ENCODE measurements at places on chromosomes 1 and 21.
A peak's percentile ranks its signal among the peaks of the same experiment; 100 is the strongest.

- DNase-seq, result peak; percentile 67
Observed at GRCh38 chr1:45205910-45206721, at the start of gene ZSWIM5. TSS of gene ZSWIM5 (minus strand) at chr1:45206605. CDS start at chr1:45206350, 255 bp downstream.

DNA sequence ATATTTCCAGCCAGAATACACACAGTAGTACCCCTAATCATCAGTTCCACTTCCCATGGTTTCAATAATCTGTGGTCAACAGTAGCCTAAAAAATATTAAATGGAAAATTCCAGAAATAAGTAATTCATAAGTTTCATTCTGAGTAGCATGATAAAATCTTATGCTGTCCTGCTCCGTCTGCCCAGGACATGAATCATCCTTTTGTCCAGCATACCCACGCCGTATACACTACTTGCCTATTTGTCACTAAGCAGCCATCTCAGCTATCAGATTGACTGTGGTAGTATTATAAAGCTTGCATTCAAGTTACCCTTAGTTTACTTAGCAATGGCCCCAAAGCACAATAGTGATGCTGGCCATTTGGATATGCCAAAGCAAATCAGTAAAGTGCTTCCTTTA, 118.7 kb downstream of the SLC5A9 start:
- DNase-seq, result no peak

- DNase-seq, result no peak
Observed at GRCh38 chr1:56320464-56321149, 258.8 kb downstream of the PLPP3 start.

GRCh38 chr1:235866205-235866912, at the start of gene LYST:
TSS of gene LYST (minus strand) at chr1:235866906. CDS start at chr1:235830417, 36,489 bp downstream.
- DNase-seq, result peak; percentile 65

GRCh38 chr1:29210278-29211085, 20.3 kb downstream of the MECR start:
- no peak for DNase-seq

DNA sequence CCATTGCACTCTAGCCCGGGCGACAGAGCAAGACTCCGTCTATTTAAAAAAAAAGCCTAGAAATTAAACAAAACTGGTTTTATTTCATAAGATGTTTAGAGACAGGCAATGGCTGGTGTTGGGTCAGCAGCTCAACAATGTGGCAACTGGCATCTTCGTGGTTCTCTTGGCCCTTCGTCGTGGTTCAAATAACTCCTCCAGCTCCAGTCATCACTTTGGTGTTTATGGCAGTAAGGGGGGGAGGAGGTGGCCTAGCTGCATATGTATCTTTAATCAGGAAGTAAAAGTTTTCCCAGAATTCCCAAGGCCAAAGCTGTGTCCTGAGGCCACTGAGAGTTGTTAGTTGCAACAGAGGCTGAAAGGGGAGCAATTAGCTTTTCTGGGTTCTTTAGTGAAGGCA, 13.0 kb upstream of the LTN1 start:
- DNase-seq, result no peak

DNA sequence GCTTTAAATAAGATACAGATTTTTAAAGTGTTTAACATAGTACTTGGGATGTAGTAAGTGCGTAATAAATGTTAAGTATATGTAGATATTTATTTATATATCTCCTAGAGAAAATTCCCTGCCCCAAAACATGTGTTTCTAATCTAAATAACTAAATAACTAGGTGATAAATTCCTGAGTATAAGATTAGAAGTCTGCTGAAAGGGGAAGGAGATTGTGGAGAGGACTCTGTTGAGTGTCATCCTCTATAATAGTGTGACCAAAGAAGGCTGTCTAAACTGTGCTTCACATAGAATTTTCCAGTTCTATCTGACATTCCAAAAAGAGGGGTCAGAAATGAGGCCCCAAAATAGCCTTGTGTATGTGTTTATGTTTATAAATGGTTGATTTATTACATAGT, 590.5 kb upstream of the ADAMTS5 start:
- DNase-seq, result no peak

DNA sequence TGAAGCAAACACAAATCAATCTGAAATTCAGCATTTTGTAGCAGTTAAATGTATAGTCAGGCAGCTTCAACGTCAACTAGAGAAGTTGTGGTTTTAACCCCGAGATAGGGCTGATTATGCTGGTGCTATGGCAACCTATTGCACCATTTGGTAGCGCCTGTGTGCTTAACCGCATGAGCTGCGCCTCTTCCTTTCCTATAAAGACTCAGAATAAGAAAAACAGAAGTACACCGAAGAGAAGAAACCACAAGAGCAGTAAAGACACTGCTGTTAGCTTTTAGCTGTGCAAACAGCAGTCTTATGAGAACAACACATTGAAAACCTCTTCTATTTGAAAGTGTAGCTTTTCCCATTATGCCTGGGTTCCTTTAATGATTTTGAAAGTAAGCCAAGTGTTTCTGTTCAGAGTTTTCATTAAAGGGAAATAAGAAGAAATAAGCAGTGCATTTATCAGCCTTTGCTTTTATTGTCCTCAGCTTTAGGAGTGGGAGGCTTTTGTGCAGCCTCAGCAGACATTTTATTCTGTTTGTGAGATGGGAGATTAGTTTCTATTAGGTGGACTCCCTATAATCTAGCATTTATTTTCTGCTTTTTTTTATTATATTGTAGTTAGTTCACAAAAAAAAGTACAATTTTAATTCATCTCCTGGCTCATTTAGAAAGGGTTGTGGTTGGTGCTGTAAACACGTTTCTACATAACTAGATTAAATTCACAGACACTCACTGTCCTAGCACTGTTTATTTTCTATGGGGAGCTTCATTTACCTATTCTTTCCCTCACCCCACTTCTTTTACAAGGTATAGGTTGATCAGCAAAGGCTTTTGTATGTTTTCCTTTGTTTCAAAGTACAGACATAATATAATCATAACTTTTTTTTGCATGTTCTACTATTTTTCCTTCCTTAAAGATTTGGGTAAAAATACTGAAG, 43.3 kb downstream of the PTPRC start:
- DNase-seq, result peak; percentile 34

DNA sequence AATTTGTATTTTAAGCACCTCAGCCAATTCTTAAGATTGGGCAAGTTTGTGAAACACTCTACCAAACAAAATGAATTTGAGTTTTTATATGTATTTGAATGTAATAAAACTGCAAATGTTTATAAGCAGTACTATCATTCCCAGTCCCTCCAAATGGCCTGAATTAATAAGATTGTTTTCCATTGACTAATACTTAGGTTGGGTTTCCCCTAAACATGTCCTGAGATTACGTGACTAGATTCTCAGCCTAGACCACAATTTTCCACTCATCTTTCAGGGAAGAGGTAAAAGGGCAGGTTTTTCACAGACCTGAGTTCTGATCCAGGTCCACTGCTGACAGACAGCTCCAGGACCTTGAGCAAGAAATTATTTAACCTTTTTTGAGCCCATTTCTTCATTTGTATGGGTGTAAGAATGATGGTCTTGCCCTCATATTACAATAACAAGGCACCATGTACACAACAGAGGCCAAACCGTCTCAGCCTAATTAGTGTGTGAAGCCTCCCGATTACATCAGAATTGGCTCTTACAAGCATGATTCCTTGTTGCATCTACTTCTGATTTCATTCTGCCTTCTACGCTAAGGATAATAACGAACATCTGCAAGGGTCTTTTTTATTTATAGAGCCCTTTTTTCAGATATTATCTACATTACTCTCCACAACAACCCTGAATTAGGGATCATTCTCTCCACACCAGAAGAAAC, 51.2 kb downstream of the BEND5 start:
- DNase-seq, result no peak

- DNase-seq, result no peak
Observed at GRCh38 chr21:19921211-19921610, 1077.0 kb upstream of the NCAM2 start.

GRCh38 chr1:94255476-94255875, 18.1 kb upstream of the ARHGAP29 start:
- DNase-seq, result no peak

GRCh38 chr1:3053986-3054385, 15.0 kb upstream of the PRDM16 start:
- DNase-seq, result no peak

- DNase-seq, result no peak
Observed at GRCh38 chr21:25170681-25171080, 436.6 kb downstream of the MRPL39 start.

GRCh38 chr21:46006547-46007491, 25.2 kb downstream of the COL6A1 start:
- DNase-seq, result no peak

- no peak for DNase-seq
Observed at GRCh38 chr1:157157501-157158190, 19.5 kb upstream of the ETV3 start.

DNA sequence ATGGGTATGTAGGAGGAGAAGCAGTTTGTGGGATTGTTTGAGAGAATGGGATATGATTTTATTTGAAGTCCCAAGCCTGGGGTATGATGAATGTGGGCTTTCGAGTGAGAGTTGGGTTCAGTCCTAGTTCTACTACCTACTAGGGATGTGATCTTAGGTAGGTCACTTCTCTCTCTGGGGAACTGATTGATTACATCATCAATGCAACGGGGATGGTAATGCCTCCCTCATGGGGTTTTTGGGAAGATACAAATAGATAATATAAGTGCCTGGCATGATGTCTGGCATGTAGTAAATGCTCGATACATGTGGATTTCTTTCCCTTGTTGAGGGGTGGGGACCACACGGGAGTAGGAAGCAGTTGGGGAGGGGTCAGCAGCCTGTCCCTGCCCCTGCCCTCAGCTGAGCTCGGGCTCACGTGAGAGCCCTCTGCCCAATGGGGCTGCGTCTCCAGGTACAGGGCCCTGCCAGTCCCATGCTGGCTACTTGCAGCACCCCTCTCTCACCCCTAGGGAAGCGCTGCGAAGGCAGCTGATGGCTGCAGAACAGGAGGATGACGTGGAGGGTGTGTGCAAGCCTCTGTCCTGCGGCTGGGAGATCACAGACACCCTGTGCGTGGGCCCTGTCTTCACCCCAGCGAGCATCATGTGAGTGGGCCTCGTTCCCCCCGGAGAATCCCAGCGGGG, 38.7 kb downstream of the AZIN2 start:
- DNase-seq, result peak; percentile 80

- no peak for DNase-seq
Observed at GRCh38 chr1:235748747-235749146, 99.2 kb upstream of the GNG4 start.
